ENCODE measurements at places on chromosomes 3 and 15.

DNA sequence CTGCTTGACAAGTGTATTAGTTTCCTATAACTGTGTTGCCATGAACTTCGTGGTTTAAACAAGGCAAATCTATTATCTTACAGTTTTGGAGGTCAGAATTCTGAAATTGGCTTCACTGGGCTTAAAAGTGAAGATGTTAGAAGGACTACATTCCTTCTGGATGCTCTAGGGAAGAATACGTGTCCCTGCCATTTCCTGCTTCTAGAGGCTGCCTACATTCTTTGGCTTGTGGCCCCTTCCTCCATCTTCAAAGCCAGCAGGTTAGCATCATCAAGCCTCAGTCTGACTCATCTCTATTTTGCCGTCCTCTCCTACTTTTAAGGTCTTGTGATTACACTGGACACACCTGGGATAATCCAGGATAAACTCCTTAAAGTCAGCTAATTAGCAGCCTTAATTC lies 327.7 kb downstream of the SATB1 start:
- no peak for DNase-seq

DNA sequence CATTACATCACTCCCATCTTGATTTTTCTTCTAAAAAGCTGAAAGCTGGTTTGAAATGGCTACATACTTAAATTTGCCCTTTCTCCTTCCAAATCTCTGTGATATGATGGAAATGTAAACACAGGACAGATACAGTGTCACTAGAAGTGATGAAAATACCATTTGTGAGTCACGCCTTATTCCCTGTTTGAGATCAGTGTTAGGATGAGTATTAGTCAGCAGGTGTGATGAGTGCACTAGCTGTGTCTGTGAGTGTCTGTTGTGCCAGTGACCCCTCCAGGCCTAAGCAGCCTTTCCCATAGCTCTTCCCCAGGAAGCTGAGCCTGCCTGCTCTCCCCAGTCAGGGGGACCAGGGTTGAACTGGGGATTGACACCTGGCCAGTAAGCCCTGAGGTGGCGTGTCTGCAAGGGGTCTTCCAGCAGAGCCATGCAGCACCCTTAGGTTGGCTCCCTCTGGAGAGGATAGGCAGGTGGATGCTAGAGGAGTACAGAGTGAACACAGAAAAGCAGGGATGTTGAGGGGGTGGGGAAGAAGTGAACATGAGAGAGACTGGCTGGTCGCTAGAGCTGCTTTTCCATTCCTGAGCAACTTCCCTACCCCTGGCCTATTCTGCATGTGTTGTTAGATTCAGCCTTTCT lies 92.0 kb downstream of the PDE8A start:
- no peak for DNase-seq

- DNase-seq, result no peak
Measured at GRCh38 chr3:192170659-192171058, 556.7 kb downstream of the FGF12 start.

DNA sequence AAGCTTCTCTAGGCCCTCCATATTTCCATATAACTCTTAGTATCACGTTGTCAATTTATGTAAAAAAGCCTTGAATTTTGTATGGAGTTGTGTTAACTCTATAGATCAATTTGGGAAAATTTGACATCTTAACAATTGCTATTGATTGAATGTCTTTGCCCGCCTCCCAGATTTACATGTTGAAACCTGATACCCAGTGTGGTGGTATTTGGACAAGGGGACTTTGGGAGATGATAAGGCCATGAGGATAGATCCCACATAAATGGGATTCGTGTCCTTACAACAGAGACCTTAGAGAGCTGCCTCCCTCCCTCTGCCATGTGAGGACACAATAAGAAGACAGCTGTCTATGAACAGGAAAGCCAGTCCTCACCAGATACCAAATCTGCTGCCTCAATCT lies 21.1 kb upstream of the TNK2 start:
- DNase-seq, result no peak

DNA sequence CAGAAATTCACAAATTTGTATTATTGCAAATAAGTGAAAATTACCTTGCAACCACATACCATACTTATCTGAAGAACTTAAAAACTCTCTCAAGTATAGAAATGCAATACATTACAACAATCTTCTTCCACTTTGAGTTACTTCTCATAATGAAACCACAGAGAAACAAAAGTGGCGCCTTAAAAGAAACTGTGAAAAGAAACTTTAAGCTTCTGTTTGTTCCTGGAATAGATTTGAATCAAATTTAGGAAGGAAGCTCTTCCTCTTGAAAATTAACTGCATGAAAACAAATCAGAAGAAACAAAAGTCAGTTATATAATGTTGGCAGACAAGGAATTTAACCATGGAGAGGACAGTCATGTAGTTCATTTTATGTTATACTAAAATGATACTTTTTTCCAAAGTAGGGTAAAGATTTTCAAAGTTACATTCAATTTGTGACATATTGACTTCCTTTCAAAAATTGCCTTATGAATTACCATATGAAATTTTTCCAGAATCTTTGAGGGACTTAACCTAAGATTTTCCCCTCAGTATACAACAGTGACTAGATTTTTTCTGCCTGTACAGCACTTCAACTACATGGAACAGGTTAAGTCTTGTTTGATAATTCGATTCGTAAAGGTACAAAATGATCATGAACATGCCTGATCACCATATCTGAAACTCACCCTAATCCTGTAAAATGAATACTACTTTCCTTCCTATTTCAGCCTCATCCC lies 57.6 kb upstream of the TNFSF10 start:
- no peak for DNase-seq

DNA sequence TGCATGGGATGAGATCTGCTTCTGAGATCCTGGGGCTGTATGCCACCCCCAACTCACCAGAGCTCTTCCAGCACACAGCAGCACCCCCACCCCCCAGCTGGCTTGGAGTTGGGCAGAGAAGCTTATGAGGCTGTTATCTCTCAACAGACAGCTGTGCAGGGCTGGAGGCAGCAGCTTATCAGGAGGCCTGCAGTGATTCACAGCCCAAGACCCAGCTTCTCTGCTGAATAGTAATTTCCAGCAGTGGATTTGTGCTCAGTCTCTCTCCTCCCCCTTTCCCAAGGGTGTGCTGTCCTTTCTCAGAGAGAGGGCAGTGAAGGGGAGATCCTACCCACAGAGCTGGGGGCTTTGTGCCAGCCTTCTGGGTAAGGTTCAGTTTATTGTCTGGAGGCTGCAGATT lies 2.1 kb downstream of the RPP25 start:
- no peak for DNase-seq

GRCh38 chr3:158360756-158361448 lies 210.1 kb upstream of the MLF1 start:
- no peak for DNase-seq

GRCh38 chr3:58804914-58805313 lies 138.3 kb upstream of the FAM3D start:
- no peak for DNase-seq
